ENCODE measurements at places on chromosomes 3 and 15.
A peak's percentile ranks its signal among the peaks of the same experiment; 100 is the strongest.

DNA sequence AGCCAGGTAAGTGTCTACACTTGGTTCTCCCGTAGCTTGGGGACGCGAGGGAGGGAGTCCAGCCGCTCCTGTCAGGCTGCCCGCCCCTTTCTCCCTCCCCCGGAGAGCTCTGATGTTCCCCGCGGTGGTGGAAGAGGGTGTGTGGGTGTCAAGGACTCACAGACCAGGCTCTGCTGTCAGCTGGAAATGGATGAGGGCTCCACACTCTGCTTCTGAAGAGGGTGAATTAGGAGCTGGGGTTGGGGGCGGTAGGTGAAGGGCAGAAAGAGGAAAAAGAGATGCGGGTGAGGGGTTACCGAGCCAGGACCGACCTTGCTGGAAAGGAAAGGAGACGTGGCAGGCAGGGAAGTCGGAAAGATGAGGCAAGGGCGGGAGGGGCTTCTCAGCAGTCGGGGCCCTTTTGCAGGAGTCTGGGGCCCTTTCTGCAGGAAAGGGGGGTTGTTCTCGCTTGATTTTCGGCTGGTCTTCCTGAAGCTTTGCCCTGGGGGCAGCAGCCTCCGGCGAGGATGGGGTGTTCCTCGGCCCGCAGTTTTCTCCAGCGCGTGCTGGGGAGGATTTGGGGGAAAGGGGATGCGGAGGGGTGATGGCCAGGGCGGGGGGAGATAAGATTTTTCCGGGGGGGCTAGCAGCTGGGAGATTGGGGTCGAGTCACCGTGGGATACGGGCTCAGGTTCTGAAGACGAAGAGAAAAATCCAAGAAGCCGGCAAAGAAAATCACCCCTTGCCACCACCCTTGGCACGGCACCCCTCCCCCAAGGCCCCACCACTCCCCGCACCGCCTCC is 602 bp upstream of the BAHD1 start:
- no peak for DNase-seq

DNA sequence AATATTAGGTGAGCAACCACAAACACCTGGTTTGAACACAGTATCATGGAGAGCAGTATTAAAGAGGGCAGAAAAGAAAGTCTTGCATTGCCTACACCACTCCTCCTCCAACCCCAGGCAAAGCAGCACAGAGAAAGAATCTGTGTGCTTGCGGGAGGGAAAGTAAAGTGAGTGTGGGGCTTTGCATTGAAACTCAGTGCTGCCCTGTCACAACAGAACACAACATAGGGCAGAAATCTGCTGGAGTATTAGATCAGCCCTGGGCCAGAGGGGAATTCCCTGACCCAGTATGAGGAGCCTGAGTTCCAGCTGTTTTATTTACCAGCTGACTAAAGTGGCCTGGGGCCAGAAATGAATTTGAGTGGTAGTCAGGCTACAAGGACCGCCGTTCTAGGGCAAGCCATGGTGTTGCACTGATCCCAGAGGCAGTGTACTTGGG is 75.5 kb downstream of the SPATA16 start:
- peak; percentile 24 for DNase-seq

DNA sequence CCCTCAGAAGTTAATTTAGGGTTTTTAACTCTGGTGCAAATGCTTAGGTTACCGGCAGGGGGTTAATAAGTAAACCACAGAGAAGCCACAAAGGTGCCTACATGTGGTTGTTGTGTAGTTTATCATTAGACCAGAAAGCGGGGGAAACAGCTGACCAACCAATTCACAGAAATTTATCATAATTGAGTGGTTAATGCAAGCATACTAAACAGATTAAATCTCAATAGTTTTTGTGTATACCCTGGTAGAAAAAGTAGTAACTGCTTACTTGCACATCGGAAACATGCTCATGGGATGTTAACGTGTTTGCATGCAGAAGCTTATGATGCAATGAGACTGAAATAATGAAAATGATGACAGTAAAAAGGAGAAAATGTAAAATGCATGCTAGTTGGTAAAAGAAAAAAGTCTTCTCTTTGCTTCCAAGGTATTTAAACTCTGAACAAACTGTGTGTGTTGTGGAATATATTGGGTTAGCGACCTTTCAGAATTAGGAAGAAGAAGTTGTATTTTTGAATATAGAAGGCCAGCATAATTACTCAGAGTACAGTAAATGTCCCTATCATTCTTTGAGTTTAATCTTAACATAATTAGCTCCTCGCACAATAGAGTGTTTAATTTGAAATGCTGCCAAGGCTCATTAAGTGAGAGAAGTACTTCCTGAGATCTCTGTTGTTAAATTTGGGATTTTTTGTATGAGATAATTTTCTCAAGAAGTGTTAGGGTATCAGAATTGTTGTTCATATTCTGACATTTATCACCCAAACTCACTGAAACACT is 316.2 kb downstream of the PTPRG start:
- DNase-seq = no peak

- no peak for DNase-seq
Observed at GRCh38 chr3:184949251-184949965, 137.4 kb downstream of the VPS8 start.

GRCh38 chr3:64047787-64048186 is 24.5 kb upstream of the PSMD6 start:
- DNase-seq = no peak

- peak; percentile 54 for DNase-seq
Observed at GRCh38 chr3:108472001-108472591, 38.3 kb downstream of the MYH15 start.

DNA sequence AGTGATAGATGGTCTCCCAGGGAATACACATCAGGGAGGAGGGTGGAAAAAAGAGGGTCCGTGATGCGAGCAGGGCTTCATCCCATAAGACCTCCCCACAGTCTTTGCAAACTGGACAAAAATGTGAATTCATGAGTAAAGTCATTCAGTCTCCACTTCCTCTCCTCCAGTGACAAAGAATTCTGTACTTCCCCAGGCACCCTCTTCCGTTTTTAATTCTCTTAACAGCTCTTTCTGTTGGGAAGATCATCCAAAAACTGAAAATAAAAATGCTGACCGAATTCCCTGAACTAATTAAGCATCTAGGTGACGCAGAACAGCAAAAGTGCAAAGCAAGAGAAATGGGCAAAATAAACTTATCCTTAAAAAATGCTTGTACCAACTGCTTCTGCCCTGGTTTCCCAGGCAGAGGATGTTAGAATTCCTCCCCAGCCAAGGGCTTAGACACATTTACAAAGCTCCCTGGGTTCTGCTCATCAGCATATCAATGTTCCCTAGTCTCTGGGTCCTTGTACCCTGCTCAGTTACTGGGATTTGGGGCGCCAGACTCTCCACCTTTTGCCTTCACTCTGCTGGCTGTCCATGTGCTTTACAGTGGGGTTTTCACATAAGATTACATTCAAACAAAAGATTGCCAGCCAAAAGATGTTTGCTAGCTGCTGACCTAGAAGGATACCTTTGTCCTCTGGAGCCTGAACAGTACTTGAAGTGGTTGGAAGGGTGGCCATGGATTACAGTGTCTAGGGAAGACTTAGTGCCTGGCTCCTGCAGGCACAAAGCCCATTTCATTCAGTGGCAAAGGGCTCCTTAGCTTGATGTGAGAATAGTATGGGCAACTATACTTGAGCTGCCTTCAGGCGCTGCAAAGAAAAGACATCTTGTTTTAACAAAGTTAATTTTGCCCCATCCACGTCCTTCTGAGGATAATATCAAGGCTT is 69.4 kb downstream of the ARNT2 start:
- DNase-seq = no peak

- peak; percentile 37 for DNase-seq
Observed at GRCh38 chr3:126132751-126133511, 47.5 kb downstream of the ALDH1L1 start.

- DNase-seq = peak; percentile 89
Observed at GRCh38 chr15:38868326-38869114, 303.9 kb upstream of the RASGRP1 start.

DNA sequence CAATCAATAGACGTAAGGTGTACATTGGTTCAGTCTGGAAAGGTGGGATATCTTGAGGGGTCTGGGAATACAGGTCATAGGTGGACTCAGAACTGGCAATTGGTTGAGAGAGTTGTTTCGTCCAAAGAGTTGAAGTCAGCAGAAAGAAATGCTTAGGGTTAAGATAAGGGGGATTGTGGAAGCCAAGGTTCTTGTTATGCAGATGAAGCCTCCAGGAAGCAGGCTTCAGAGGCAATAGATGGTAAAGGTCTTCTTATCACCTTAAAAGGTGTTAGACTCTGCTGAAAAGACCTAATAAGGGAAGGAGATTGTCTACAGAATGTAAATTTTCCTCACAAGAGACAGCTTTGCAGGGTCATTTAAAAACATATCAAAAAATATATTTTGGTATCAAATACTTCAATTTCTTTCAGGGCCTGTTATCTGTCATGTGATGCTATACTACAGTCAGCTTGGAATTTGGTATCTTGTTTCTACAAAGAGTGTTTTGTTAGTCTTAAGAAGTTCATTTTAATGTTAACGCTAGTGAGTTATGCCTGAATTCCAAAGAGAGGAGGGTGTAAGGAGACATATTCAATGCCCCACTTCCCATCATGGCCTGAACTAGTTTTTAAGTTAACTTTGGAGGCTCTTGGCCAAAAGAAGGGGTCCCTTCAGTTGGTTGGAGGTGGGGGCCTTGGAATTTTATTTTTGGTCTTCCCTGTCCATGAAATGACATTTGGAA is 378.2 kb upstream of the ROBO2 start:
- no peak for DNase-seq

- peak; percentile 31 for DNase-seq
Observed at GRCh38 chr3:37537914-37538691, 323.6 kb upstream of the CTDSPL start.
